ENCODE measurements at places on chromosomes 16 and 17. TPM values are rescaled to one million over a fixed set of nuclear protein-coding genes. Genes with fewer than 3 reads are reported as not detected.

The TEDC2 gene
- 3.4 TPM for total RNA-seq

The TBC1D3L gene
- 3.0 TPM for total RNA-seq

The RNU2-1 gene
- total RNA-seq, result not detected

The CCL16 gene
- total RNA-seq, result not detected

The KIF2B gene
- total RNA-seq, result not detected

The MYH10 gene
- total RNA-seq, result 86.1 TPM

The KRTAP9-4 gene
- not detected for total RNA-seq

The KCNH6 gene
- total RNA-seq, result 0.31 TPM

The MILR1 gene
- total RNA-seq, result 6.9 TPM

Data from tongue (tissue), 3 donors.